Effector CD4-positive, alpha-beta T cell (primary cell): ENCODE measurements at places on chromosomes 2 and 18.
A peak's percentile ranks its signal among the peaks of the same experiment; 100 is the strongest.

- no peak for DNase-seq
Observed at GRCh38 chr2:52835909-52836308, 931.7 kb upstream of the CHAC2 start.

- DNase-seq, result no peak
Observed at GRCh38 chr2:103462712-103463111, 700.9 kb downstream of the TMEM182 start.

- DNase-seq, result no peak
Observed at GRCh38 chr2:34105006-34105767, 506.1 kb upstream of the FAM98A start.

GRCh38 chr18:39618265-39619003 is 2052.8 kb upstream of the CELF4 start:
- no peak for DNase-seq

DNA sequence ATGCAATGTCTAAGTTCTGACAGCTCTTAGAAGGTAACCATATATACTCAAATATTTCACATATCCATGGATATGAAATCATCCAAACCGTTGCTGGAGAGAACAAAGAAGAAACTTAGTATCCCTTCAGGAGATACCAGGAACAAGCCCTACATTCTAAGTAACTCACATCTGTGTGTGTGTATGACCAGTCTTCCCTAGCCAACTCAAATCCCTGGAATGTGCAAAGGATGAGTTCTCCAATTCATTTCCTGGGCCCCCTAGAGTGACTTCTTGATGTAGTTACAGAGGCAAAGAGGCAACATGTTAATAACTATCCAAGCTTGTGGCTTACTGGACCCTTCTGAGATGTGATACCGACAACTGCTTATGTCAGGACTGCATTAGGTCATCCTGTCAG is 20.1 kb downstream of the TPGS2 start:
- DNase-seq, result no peak

DNA sequence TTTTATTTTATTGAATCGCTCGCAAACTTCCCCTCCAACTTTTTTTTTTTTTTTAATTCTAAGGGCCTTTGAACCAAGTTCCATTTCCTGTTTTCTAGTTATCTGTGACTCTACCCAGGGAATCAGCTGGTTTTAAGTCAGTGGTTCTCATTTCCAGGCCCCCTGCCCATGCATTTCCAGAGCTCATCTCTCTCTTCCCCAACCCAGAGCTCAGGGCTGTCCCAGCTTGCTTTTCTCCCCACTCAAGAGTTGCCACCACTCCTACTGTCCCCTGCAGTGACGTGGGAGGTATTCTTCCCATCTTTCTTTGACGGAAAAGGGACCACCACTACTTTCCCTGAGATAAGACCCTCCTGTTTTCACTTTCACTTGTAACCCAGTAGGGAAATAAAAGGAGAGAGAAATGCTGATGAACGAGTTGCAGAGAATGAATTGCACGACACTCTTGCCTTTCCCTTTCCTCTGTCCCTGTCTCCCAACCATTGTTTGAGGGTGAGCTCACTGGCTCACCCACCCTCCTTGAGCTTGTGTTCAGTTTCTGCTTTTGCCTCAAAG is 42.1 kb downstream of the TET3 start:
- no peak for DNase-seq

GRCh38 chr2:191664823-191665677 is 12.9 kb upstream of the NABP1 start:
- DNase-seq, result no peak

DNA sequence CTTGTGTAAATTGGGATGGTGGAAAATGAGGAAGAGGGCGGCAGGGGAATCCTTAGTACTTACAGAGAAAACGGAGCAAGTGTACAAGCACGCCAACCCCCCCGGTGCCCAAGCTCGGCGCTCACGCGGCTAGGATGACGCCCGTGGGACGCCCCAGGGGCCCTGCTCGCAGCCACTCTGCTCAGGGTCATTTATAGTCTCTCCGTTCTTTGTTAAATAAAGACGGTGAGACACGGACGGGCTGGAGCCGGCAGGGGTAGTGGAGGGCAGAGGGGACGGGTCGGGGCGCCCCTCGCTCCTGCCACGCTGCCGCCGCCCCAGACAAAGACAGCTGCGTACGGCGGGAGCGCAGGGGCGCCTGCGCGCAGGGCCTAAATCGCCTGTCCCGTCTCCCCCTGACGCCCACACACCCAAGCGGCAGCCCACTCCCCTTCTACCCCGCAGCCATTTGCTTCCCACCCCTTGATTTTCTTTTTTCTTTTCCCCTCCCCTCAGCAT is 37.8 kb downstream of the PCBP1 start:
- DNase-seq, result peak; percentile 62

- DNase-seq, result no peak
Observed at GRCh38 chr2:174014011-174014698, 49.0 kb upstream of the SP3 start.

DNA sequence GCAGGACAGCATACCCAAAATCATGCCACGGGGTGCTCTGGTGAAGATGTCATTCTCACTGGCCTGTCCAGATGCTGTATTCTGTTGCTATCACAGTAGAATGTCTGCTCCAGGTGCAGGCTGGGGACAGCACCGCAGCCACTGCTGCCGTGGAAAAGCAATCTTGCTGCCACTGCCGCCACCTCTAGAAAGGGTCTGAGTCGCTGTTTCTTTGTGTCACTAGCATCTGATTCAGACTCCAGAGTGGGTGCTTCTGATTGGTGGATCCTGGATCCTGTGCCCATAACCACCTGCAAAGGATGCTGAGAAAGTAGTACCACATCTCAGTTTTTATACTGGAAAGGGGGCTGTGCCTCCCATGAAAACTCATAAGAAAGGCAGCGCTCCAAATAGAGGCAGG is 45.3 kb upstream of the CTLA4 start:
- no peak for DNase-seq

- DNase-seq, result no peak
Observed at GRCh38 chr2:126963390-126963789, 64.7 kb downstream of the TEX51 start.

- DNase-seq, result no peak
Observed at GRCh38 chr2:225120186-225120585, 77.9 kb upstream of the DOCK10 start.

GRCh38 chr18:24491927-24492834 is 31.7 kb downstream of the HRH4 start:
- no peak for DNase-seq

DNA sequence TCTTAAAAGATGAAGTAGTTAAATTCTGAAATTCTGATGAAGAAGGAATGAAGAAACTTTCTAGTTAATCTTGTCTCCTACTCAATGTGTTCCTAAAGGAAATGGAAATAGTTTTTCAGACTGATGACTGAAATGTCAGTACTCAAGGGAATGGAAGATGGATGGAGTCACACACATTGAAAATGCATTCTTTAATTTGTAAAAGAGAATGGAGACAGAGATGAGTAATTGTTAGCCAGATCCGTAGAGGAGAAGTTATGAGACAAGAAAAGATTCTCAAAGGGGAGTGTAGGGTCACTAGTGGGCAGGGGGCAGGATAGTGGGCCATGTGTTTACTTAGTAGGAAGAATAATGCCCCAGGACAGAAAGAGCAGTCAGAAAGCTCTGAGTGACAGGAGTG is 13.3 kb downstream of the ZSWIM2 start:
- DNase-seq, result no peak

- no peak for DNase-seq
Observed at GRCh38 chr2:241858206-241859016, at the start of gene PDCD1. Gene PDCD1 (minus strand): TSS chr2:241858894. CDS start chr2:241858838, 56 bp downstream.

- DNase-seq, result no peak
Observed at GRCh38 chr2:239466061-239466754, 65.4 kb upstream of the HDAC4 start.

- DNase-seq, result no peak
Observed at GRCh38 chr2:131584940-131585339, 57.3 kb downstream of the CCDC74A start.

DNA sequence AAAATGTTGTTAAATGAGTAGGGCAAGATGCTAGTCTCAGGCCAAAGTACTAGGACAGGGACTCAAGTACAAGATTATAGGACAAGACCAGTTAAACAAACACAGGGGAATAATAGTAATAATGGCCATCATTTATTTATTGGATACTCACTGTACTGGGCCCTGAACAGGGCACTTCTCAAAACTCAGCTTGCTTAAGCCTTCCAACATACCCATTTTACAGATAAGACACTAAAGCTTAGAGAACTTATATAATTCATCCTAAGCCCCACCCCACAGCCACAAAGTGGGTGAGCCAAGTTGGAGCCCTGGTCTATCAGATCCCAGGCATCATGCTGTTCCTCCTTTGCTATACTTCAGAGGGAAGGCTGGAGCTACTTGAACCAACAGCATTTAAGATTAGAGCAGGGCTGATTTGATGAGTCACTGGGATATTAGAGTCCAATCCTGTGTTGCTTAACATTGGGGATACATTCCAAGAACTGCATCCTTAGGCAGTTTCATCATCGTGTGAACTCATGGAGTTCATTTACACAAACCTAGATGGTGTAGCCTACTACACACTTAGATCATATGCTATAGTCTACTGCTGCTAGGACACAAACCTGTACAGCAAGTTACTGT is 153.6 kb downstream of the MTCL1 start:
- DNase-seq, result no peak

- no peak for DNase-seq
Observed at GRCh38 chr2:70851704-70852103, 16.1 kb upstream of the CD207 start.

DNA sequence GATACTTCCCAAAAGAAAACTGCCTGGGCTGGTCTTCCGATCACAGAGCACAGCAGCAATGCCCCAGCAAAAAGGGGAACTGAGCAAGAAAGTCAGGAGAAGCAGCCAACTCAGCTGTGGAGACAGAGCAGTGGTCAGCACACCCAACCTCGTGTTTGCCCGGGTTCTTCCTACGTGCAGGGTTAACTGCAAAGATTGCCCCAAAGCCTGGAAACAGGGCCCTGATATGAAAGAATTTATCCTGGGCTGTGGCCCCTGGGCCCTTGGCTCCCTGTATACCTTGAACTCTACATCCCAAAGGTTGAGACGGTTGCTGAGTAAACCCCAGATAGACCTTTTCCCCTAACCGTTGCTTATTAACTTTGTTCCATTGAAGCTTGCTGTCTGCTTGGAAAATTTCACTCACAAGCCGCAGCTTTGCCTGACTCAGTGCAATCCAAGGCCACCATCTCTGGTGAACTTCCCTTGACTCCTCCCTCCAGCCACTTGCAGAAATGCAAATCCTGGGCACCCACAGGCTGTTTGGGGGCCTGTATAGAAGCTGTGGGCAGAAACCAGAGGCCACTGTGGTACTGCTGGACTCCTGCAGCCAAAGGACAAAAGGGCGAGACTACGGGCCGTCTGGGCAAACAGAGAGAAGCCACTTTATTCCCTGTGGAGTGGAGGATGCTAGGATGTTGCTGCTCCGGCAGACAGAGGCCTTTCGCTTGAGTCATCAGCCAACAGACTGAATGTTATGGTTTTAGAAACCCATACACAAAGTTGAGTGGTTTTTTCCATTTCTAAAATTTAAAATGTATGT is 18.2 kb downstream of the NRP2 start:
- no peak for DNase-seq

GRCh38 chr18:79611040-79611681 is 68.4 kb upstream of the CTDP1 start:
- DNase-seq, result no peak

DNA sequence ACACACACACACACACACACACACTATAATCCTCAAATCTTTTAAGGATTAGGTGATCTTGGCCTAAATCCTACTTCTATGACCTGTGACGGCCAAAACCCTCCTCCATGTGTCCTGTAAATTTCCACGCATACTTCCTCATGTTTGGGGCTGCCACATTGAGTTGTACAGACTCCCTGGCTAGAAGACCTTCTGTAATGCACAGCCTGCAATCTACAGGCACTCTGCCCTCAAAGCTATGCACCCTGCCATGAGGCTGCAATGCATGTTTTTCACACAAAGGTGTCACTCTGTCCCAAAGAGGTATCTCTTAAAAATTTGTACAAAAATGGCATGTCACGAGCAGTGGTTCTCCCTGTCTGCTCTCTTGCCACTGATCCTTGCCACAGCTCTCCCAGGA is 26.4 kb upstream of the B4GALT6 start:
- DNase-seq, result no peak

DNA sequence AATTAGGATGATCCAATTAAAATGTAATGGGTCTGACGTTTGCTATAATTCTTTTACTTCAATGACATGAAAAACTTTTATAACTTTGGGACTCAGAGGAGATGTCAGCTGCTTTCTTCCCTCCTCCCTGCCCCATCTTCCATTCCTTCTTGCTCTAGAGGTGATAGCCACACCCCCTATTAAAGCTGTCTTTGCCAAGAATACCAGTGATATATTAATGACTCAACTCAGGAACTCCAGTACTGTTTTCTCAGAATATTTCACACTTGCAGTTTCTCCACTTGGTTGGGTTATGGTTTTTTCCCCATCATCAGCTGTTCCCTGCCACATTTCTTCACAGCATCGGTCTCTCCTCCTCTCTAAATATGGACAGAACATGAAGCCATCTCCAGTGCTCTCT is 184.0 kb downstream of the KCNE4 start:
- no peak for DNase-seq

DNA sequence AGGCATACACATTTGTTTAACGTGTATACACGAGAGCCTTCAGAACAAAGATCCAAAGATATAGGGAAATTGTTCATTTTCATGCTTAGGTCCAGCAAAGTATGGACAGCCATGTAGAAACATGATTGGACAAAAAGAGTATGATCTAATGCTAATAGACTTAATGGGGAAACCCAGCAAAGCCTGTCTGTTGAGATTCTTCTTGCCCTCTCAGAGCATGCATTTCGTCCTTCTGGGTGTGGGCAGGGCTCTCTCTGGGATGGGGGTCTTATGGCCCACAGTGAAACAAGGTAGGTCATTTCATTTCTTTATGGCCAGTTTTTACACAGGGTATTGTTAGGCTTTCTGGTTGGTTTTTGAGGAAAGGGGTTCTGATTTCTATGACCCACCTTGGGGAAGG is 124.4 kb downstream of the COMMD1 start:
- no peak for DNase-seq

DNA sequence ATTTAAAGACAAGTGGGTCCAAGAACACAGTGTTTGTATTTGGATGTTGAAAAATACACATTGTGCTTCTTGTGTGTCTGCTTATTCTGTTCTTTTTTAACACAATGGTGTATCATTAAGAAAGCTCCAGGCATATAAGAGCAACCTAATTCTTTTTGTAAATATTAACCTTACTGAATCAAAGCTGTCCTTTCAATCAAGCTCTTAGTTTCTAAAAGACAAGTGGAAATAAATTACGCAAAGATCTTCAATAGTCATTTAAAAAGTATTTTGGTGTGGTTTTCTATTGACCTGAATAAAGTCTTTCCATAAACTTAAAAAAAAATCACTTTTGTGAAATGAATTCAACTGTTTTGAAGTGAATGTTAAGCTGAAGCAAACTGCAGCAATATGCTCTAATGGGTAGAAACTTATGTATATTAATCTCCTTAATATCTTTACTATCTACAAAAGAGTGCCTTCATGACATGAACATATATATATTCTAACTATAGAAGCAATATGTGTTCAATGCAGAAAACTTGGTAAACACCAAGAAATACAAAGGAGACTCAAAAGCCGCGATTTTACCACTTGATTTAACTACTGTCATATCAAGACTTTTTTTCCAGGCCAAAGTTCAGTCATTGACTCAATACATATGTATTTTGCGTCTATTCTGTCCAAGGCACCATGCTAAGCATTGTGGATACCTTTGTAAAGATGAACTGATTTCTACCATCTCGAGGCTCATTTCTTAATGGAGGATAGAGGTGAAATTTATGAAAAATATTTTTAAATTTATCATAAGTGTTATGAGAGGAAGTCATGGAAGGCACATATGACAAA is 97.7 kb downstream of the ARHGAP15 start:
- no peak for DNase-seq
